SK-N-DZ (cell line): ENCODE measurements at places on chromosomes 1 and 21.

GRCh38 chr1:89331890-89332289 is 32.0 kb upstream of the GBP6 start:
- DNase-seq = peak; percentile 3

DNA sequence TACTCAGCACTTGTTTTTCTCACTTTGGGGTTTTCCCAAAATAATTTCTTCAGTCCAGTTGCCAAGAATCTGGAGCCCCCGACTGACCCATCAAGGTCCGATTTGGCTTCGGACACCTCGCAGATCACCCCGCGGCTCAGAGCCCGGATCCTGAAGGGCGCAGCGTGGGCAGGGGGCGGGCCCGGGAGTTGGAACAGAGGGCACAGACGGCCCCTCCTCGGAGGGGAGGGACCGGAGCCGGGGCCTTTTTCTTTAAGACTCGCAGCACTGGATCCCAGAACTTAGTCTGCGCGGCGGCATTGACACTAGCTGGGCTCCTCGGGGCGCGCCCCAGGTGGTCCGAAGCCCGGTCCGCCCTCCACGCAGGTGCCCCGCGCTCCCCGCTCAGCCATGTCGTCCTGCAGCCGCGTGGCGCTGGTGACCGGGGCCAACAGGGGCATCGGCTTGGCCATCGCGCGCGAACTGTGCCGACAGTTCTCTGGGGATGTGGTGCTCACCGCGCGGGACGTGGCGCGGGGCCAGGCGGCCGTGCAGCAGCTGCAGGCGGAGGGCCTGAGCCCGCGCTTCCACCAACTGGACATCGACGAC is at the start of gene CBR3:
CBR3 (plus strand) TSS at position 277 of the 588 bp plus-strand sequence; CDS start at position 391, 114 bp downstream.
- no peak for DNase-seq

GRCh38 chr1:109304226-109304920 is 2.4 kb downstream of the MYBPHL start:
- DNase-seq = no peak

DNA sequence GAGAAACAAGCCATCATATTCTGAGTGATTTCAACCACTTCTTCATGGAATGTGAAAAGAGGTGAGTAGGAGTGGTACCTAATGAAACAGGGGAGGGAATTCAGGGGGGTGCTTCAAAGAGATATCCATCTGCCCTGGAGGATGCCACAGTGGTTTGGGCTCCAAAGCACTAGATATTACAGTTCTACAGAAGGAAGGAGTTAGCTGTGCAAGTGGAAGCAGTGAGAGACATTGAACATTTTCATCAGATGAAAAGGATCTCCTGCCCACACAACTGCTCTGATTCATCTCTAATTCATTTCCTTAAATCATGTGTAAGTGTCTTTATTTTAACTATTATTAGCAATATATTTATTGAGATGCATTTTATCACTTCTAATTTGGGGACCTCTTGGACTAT is 2.8 kb upstream of the RGS5 start:
- no peak for DNase-seq

GRCh38 chr1:225987491-225988316 is 11.4 kb downstream of the SDE2 start:
- no peak for DNase-seq

GRCh38 chr1:173175514-173176145 is 31.5 kb downstream of the TNFSF4 start:
- no peak for DNase-seq
